Fibroblast of villous mesenchyme (primary cell): ENCODE measurements at places on chromosomes 7 and 10. TPM values are rescaled to one million over a fixed set of nuclear protein-coding genes. Genes with fewer than 3 reads are reported as not detected.

CALML3 gene
- not detected in 2 replicates for total RNA-seq

DDX56 gene
- 44.8 and 57.0 TPM in 2 replicates for total RNA-seq

CASP2 gene
- 11.9 and 16.0 TPM in 2 replicates for total RNA-seq

CYP3A4 gene
- total RNA-seq, result not detected in 2 replicates
